ENCODE measurements at places on chromosomes 1 and 21.

- no peak for DNase-seq
Measured at GRCh38 chr1:201633297-201633696, 94.4 kb downstream of the NAV1 start.

- DNase-seq: no peak
Measured at GRCh38 chr1:91741301-91741700, 144.7 kb downstream of the TGFBR3 start.

DNA sequence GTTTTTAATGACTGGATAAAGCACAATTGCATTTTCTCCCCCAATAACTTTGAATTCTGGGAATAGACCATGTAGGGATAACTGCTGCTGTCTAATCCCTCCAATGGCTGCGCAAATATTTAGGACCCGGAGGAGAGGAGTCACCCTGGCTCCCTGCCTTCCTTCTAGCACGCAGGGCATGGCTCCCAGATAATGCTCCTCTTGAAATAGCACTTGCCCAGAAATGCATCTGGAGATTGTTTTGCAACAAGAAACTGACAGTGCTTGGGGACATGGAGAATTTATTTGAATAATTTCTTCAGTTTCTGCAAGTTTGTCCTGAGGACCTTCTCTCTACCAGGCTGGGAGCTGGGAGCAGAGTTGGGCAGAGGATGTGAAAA is 83.5 kb downstream of the MAN1C1 start:
- no peak for DNase-seq

- DNase-seq: peak; percentile 70
Measured at GRCh38 chr1:155062702-155063411, 683 bp upstream of the EFNA4 start.

DNA sequence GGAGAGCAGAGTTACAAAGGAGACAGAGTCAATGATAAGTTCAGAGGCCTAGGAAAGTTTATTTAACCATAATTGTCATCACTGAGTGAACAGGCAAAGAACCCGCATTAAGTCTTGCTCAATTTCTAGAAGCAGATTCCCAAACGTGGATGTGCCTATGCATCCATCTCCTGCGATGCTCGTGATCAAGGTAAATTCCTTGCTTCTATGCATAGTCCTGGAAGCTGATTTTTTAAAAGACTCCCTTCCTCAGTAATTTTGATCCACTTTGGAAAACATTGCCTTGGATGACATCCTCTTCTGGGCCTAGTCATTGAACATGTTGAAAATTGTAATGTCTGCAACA is 116.4 kb downstream of the TNFSF18 start:
- no peak for DNase-seq

DNA sequence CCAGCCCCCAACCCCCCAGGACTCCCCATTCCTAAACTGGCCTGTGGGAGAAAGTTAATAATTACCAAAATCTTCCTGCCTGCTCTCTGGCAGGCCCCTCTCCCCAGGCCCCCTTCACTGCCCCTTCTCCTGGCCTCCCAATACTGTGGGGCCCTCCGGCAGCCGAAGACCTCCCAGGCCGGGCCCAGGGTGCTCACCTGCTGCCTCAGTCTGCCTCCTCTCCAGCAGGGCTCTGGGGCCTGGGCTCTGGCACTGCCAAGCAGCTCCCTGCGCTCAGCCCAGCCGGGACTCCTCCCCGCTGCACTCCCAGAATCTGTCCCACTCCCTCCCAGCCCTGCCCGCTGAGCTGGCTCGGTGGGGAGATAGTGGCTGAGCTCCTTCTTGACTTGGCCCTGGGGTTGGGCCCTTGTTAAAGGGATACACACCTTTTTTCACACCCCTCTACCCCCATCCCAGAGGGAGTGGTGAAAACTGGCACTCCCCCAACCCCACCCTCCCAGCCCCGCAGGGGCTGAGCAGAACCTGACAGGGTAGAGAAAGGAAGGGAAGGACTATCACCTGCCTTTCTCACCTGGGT is at the start of gene S100A16:
S100A16 (minus strand) TSS at position 383 of the 577 bp plus-strand sequence. CDS start 4,986 bp downstream, outside the sequence.
- no peak for DNase-seq

DNA sequence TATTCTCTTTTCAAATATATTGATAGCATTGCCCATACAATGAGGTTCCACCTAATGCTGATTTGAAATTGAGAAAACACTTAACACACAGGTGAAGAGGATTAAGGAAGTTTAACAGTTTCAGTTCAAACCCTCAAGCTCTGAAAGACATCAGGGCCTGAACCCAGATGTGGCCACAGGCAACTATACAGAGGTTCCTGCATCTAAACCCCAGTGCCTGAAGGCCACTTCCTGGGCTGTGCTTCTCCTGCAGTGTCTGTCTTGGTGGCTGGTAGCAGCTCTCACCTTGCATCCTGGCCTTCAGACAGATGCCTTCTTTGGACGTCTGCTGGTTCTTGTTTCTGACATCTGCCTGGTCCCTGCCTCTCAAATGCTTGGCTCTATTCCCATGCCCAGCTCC is 25.1 kb upstream of the NGF start:
- DNase-seq: no peak

DNA sequence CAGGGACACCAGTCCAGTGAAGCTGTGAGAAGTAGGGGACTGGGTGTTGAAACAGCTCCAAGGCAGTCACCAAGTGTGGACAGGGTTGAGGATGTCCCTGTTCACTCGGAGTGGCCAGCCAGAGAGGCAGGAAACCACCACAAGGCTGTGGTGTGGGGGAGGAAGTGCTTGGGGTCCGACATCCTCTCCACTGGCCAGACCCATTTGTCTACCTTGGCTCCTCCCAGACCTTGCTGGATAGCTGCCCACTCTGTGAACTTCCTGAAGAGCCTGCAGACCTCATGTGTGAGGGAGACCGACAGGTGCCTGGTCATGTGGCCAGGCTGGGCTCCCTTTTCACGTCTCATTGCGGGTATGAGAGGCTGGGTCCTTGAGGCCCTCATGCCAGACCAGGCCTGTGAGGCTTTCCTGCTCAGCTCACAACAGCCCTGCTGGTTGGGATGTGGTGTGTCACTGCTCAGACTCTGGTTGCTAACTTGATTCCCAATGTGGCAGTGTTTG is 21.8 kb downstream of the CYP4B1 start:
- no peak for DNase-seq

DNA sequence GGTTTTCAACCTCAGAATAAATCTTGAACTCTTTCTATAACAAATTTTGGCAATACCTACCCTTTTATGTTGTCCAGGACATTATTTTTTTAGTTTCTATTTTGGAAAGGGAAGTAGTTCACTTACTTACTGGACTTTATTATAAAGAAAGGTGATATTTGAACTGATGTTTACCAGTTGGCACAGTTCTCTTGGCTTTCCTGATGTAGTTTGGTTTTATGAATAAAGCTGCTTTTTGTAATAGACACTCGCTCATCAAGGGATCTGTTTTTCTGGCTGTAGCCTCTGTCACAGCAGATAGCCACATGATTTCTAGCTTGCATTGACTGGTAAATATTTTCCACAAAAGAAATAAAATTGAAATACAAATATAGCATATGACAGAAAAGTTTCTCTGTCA is 40.9 kb upstream of the METTL18 start:
- DNase-seq: no peak

- no peak for DNase-seq
Measured at GRCh38 chr21:15742052-15742670, 12.4 kb downstream of the USP25 start.

GRCh38 chr1:82323144-82323841 is 522.6 kb downstream of the ADGRL2 start:
- DNase-seq: no peak

- DNase-seq: peak; percentile 76
Measured at GRCh38 chr1:99849744-99850458, at the start of gene AGL. AGL (plus strand) TSS chr1:99850361; CDS start chr1:99851043, 682 bp downstream.

GRCh38 chr1:19478322-19478721 is 7.0 kb downstream of the CAPZB start:
- no peak for DNase-seq

DNA sequence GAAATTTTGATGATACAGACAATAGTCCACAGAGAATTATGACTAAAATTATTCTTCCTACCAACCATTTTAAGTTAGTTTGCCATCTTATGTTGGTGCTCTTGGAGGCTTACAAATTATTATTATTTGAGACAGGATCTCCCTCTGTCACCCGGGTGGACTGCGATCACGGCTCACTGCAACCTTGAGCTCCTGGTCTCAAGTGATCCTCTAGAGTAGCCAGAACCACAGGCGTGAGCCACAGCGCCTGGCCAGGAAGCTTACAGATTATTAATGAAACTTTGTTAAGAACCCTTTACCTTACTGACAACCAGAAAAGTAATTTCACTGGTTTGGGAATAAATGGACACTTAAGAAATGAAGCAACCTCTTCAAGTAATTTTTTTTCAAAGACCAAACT is 8.0 kb upstream of the DNAJB4 start:
- no peak for DNase-seq

GRCh38 chr1:66288048-66288447 is 245.9 kb upstream of the SGIP1 start:
- no peak for DNase-seq

GRCh38 chr21:8993943-8994639 is 1527.3 kb upstream of the TPTE start:
- no peak for DNase-seq

DNA sequence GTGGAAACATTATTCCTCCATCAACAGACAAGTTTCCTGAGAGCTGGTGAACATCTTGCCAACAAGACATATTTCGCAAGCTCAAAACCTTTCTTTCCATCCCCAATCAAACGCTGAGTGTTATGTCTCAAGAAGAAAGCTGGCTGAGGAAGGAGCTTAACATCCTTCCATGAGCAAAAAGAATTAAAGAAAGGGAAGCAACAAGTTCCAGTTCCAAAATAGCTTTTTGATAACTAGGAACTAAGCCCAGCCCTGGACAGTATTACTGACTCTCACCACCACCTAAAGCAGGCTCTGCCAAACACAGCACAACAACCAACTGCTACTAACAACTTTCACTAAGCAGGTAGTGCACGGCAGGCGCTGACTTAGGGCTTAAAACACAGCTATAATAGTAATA is 50.2 kb downstream of the CAPZB start:
- no peak for DNase-seq

GRCh38 chr1:25825605-25826004 is 5.9 kb downstream of the MTFR1L start:
- no peak for DNase-seq

DNA sequence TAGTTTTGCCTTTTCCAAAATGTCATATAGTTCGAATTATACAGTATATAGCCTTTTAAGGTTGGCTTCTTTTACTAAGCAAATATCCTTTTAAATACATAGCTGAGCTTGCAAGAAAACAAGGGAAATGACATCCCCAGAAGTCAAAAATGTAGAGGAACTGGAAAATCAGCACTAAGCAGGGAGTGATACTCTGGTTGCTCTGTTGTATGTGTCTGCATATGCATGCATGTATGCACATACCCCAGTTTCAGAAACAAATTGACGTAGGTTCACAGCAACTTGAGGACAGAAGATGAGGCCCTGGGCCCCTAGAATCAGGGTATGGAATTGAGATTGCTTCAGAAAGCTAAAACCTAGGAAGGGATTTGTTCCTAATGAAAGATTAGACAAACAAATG is 75.1 kb upstream of the GNG4 start:
- no peak for DNase-seq

DNA sequence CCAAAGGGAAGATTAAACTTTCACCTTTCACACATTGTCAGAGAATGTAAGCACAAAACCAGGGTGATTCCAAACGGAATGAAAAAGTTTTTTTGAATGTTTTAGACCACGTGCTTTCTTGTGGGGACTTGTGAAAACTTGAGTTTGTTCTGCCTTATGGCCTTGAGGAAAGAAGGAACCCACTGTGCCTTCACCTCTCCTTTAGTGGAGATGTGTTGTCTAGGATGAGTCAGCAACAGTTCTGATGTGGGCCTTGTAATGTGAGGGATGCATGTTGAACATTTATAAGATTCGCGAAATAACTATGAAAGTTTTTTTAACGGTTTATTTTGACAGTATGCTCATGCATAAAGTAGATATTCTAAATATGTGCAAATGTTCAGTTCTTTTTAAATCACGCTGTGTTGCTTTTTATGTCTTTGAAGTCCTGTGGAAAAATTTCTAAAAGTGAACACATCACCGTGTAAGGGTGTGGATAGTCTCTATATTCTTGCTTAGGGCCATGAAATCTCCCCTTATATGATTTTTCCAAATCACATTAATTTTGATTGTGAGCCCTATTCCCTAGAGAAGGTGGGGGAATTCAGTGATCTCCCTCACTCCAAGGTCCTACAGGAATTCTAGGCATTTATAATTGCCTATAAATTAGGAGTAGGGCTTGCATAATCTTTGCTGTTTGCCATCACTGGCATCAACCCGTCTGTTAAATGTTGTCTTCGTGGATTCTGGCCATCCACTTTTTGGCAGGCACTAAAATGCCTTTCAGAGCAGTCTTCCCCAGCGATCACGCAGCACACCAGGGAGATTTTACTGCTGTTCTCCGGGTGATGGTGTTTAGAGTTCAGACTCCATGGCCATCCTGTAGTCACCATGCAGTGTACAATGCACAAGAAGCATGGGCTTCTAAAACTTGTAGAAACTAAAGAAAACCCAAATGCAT is 47.4 kb downstream of the PLA2G4A start:
- no peak for DNase-seq

- no peak for DNase-seq
Measured at GRCh38 chr1:162596514-162597170, 35.1 kb downstream of the UAP1 start.

- no peak for DNase-seq
Measured at GRCh38 chr1:29620631-29621030, 384.3 kb downstream of the PTPRU start.

- DNase-seq: no peak
Measured at GRCh38 chr1:156494309-156494895, 6.2 kb downstream of the MEF2D start.

DNA sequence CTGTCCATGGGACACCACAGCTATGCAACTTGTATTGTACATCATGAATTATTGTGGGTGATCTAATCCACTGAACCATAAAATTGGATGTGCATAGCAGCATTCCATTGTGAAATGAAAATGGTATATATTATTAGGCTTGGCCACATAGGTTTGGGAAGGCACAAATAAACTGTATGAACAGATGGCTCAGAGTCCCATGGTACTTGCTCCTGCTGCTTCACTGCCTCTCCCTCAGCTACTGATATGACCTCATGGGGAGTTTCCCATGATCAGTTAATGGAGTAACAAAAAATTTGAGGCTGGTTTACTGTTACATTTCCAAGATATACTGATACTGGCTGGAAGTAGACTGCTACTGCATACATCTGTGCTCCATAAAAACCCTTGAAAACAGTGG is 152.7 kb upstream of the NEGR1 start:
- DNase-seq: no peak

GRCh38 chr1:165187031-165188009 is 169.2 kb downstream of the LMX1A start:
- DNase-seq: no peak

- no peak for DNase-seq
Measured at GRCh38 chr1:30968220-30968971, 59.8 kb upstream of the SDC3 start.

DNA sequence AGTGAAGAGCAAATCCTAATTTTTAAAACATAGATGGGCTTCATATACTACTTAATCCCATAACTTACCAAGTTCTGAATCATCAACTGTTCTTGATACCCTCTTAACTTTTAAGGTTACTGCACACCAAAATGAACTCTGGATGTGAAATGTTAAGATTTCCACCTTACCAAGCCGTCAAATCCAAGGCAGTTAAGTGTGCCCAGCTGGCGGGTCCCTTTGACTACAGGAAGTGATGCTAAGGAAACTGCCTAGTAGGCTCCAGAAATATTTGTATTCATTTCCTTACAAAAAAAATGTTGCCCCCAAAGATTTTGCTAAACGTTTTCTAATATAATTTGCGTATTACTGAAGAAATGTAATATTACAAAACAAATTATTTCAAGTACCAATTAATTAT is 10.7 kb downstream of the NRIP1 start:
- DNase-seq: no peak

Data from activated T-cell treated with anti-CD3 and anti-CD28 coated beads for 1 hour (primary cell).